T1000 (cell line): ENCODE measurements at places on chromosomes 3 and 15.

DNA sequence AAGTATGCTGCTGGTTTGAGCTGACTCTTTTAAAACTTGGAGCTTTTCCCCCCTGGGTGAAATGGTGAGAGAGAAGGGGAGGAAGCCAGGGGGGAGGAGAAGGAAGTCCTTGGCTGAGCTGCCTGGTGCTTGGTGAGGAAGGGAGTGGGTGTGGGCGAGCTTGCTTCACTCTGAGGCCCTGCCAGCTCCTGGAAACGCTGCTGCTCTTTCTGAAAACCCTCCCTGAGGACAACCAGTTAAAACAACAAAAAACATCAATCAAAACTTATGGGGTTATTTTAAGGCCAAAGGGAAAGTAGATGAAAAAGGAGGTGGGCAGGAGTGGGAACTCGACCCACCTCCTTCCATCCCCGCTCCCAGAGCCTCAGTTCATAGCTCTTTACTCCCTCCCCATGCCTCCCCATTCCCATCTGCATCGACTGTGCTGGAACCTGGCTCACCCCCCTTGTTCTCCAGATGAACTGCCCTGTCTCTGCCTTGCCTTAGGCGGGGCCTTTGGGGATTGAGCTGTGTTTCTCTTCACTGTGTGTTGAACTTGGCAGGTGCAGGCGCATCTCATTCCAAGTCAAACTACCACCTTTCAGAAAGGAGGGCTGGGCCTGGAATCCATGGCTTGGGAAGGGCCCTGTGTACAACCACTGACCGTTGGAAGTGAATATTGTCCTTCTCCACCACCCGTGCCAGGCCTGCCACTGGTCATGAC is 166.1 kb downstream of the ZNF621 start:
- DNase-seq: no peak

DNA sequence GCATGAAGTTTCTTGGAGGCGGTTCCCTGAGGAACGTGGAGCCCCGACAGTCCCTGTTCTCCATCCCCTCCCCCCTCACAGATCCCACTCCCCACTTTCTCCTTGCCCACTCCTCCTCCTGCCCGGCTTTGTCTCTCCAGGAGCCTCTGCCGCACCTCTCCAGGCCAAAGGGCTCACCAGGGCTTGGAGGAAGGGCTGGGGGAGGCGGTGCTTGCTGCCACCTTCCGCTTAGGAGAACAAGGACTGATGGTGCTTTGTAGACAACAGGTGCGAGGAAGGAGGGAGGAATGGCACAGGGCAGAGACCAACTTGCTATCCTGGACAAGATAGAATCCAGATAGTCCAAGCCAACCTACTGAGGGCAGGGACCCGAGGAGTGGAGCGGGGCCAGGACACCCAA is 103.5 kb upstream of the SMAD3 start:
- no peak for DNase-seq

DNA sequence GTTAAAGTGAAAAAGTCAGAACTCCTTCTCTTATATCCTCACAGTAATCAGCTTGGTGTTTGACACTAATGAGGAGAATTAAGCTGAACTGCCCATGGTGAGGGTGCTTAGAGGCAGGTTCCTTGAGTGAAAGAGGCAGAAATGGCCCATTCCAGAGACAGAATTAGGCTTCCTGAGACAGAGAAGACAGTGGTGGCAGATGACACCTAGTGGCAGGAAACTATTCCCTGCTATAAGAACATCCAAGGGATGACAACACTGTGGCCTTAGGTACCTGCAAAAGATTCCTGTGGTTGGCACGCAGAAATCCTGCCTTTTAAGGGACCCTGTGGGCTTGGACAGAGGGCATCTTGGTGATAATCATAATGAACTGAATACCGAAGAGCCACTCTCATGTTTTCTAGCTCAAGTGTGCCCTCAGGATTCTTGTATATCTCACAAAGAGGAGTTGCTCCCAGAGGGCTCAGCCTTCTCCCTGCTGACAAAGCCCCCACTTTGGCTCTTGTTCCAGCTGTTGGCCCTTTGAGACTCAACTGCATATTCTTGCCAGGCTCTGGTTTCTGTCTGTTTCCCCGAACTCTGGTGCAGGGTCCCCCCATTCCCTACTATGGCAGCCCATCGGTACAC is 56.0 kb downstream of the KBTBD12 start:
- DNase-seq: peak; percentile 27

- no peak for DNase-seq
These were observed 96.2 kb upstream of the SEMA6D start for GRCh38 chr15:47620960-47621681.

GRCh38 chr3:50620420-50620819 is 3.5 kb downstream of the MAPKAPK3 start:
- no peak for DNase-seq

DNA sequence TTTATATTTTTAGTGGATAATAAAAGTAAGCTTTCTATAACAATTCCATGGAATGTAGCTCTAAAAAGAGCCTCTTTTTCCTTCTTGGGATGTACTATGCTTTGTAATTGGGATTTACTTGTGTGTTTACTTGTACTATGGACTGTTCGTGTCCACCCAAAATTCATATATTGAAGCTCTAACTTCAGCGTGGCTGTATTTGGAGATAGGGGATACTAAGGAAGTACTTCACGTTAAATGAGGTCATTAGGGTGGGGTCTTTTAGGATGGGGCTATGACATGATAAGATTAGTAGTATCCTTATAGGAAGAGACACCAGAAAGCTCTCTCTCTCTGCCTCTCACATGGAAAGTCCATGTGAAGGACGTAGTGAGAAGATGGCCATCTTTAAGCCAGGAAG is 64.9 kb downstream of the P3H2 start:
- DNase-seq: no peak

- DNase-seq: no peak
These were observed 139.3 kb downstream of the RSRC1 start for GRCh38 chr3:158249183-158249582.

- no peak for DNase-seq
These were observed 22.2 kb upstream of the EID1 start for GRCh38 chr15:48855501-48856440.

GRCh38 chr3:126305427-126305826 is 51.8 kb downstream of the KLF15 start:
- DNase-seq: no peak

- DNase-seq: no peak
These were observed 10.6 kb downstream of the LSG1 start for GRCh38 chr3:194661374-194661773.

- DNase-seq: no peak
These were observed 295 bp downstream of the ZWILCH start for GRCh38 chr15:66505430-66505811.

DNA sequence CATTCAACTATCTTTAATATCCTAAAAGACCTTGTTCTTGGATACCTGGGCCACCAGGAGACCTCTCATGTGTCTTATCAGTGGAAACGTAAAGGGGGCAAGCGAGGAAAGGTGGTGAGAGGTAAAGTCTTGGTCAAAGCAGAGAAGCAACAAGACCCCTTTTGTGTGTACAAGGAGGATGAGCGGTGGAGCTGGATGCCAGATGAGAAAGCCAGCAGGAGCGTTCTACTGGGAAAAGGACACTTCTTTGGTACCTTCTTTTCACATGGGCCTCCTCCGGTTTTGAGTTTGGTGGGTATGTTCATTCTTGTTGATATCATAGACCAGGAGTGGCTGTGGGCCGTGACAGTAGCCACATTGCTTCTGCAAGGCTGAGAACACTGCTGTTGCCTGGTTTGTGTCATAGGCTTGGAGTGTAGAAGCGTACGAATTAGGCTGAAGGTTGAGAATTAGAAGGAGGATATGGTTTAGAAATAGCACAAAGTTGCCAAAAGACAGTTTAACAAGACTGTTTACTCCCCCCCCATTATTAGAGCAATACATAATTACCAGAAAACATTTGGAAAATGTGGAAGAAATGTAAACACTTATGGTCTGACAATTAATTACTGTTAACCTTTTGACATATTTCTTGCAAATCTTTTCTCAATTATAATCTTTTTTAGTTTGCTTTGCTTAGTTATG is 46.8 kb upstream of the VILL start:
- no peak for DNase-seq

GRCh38 chr3:197399486-197399885 is 101.1 kb upstream of the DLG1 start:
- DNase-seq: no peak

GRCh38 chr3:6791161-6791560 is 69.8 kb upstream of the GRM7 start:
- DNase-seq: no peak

GRCh38 chr3:4716706-4717362 is 223.7 kb downstream of the ITPR1 start:
- no peak for DNase-seq

DNA sequence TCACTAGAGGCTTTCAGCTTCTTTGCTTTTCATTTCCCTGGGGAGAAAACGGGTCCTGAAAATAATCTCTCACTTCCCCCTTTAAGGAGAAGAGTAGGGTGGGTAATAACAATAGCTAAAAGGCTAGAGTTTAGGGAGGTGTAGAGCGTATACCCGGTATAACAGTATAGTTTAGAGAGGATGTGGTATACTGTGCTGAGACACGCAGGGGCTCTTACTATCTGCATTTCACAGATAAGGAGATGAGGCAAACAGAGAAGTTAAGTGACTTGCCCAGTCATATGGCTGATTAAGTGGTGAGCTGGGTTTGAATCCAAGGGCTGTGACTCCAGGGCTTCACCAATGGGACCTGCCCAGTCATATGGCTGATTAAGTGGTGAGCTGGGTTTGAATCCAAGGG is 15.0 kb upstream of the KCNMB3 start:
- no peak for DNase-seq

DNA sequence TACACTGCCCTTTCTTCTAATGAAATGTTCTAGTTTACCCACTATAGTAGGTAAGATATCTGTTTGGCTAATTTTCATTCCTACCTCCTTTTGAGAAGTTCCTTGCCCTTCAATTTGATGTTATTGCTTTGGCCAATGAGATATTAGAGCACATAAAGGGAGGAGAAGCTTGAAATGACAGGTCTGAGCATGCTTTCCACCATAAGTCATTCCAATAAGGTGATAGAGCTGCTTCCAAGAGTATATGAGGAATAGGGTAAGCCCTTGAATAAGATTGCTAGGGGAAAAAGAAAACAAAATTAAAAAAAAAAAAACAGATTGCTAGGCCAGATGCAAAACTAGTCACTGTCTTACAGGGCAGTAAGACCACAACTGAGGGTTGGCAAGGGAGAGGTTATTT is 78.9 kb upstream of the TRIM42 start:
- DNase-seq: no peak

DNA sequence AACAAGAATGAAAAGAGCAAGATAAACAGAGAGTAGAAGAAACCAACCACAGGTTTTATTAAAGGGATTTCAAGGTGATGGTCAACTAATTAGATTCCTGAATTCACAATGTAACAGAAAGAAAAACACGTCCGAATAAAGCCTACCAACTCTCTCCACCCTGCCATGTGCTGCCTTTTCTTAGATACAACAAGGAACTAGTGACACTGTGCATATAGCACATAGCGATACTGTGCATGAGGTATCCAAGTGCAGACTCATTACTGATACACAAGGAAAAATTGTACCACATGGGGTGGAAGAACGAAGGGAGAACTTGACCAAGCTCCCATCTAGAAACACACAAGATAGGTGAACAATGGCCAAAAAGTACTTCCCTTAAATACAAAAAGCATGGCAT is 154.6 kb downstream of the MAGI1 start:
- no peak for DNase-seq

DNA sequence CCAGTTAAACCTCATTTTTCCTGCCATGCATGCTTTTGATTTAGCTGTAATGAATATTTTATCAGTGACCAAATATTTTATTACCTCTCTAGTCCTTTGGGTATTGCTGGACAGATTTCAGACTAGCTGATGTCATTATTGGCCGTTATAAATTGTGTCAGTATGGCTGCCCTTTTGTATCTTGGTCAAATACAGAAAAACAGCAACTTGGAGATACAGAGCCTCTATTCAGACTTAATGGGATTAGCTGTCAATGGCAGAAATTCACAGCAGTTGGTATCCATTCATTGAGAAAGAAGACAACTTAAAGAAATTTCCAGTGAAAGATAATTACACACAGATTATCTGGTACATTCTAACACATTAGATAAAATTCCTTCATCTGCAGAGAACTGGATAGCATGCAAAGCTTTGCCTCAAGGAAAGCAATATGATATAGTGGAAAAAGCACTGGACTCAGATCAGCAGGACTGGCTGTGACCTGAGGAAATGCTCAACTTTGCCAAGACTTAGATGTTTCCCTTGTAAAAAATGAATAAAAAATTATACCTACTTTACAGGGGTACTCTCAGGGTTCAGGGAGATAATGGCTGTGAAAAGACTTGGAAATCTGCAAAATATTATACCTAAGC is 20.8 kb downstream of the COL6A6 start:
- DNase-seq: no peak

GRCh38 chr3:152185891-152186630 is 82.7 kb upstream of the MBNL1 start:
- no peak for DNase-seq

DNA sequence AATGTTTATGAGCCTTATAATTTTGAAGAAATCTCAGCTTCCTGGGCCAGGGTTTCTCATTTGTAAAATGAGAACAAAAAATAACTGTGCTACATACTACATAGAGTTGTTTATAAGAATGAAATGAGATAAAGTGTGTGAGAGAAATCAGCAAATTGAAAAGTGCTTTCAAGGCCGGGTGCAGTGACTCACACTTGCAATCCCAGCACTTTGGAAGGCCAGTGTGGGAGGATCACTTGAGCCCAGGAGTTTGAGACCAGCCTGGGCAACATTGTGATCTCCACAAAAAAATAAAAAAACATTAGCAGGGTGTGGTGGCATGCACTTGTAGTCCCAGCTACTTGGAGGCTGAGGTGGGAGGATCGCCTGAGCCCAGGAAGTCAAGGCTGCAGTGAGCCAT is 22.4 kb downstream of the FOXB1 start:
- DNase-seq: no peak

DNA sequence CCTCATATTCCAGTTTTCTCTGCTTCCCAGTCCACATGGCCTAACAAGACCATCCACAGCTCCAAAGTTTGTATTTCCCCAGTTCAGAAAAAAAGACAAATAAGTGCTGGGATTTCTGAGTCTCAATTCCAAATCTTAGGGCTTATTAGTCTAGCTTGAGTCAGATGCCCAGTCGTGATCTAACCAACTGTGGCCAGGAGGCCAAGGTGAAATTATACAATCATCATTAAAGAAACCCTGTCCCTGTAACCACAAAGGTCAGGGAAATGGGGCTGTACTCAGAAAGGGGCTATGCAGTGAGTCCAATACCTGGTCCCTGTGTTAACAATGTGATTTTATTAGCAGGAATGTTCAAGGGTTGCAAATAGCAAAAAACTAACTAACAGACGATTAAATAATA is 40.5 kb upstream of the MITF start:
- no peak for DNase-seq

- DNase-seq: no peak
These were observed 43.7 kb downstream of the DNAJB8 start for GRCh38 chr3:128422762-128423524.

DNA sequence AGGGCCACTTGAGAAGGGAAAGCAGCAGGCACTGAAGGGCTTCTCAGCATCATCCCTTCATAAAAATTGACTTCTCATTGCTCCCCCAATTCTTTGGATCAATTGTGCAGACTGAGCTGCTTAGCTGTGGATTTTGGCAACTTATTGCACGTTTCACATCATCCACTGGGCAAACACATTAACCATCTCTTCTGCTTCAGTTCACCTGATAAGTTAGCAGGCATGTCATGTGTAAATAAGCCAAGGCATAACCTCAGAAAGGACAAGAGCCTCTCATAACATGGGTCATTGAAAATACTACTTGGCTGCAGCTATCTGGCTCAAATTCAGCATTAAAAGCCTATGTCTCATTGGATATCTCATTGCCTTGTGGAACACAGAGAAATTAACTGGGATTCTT is 366.5 kb downstream of the LRRC3B start:
- no peak for DNase-seq
